ENCODE measurements at places on chromosomes 1 and 21.

- no peak for DNase-seq
Measured at GRCh38 chr21:16216288-16216962, 486.6 kb downstream of the USP25 start.

GRCh38 chr1:2274929-2275475 is 46.9 kb downstream of the SKI start:
- DNase-seq = no peak

DNA sequence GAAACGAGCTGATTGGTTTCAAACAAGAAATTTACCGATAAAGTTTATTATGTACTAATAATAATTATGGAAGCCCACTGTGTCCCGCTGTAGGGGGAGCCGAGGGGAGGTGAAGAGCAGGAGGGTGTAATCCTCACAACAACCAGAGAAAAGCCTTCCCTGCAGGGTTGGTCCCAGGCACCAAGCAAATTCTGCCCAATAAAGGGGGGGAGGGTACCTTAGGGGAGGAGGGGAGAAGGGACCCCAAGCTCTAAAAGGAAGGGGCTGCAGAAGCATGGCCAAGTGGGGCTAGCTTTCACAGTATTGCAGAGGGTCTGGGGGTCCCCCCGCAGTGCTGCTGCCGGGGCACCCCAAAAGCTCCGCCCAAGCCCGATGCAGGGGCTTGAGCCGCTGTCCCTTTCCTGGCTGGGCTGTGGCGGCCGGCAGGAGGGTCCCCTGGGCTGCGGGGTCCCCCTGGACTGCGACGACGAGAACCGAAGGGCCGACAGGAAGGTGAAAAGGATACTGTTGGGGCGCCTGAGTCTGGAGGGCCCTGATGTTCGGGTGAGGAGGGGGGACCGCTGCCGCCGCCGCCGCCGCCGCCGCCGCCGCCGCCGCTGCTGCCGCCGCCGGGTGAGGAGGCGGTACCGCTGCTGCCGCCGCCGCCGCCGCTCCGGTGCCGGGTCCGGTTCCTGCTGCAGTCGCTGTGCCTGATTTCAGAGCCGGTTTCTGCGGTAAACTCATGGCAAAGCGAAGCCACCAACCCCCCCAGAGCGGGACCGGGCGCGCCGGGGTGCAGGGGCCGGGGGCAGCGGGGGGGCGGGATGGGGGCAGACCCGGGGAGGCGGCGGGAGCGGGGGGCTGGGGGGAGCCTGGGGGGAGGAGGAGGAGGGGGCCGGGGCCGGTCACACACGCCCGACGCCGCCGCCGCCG is 771 bp downstream of the EIF4G3 start:
- DNase-seq = peak; percentile 69

- peak; percentile 75 for DNase-seq
Measured at GRCh38 chr1:33030575-33030974, 6.1 kb downstream of the AK2 start.

GRCh38 chr1:19344831-19345230 is 32.7 kb downstream of the SLC66A1 start:
- DNase-seq = no peak

DNA sequence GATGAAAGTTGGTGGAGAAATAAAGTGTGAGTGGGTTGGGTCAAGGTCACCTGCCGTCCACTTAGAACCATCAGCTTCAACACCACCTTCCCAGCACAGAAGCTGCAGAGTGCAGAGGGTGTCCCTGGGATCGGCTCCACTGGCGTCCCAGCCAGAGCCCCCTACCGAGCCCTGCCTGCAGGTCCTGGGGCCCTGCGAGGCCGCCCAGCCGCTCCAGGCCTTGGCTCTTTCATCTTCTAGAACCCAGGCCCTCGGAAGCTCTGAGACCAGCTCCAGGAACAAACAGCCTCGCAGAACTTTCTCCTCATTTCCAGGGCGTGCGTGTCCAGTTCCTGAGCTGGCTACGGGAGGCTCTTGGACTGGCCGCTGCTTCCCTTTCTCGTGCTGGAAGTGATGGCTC is 166.0 kb downstream of the PRDM16 start:
- DNase-seq = no peak

GRCh38 chr1:53303243-53303642 is 24.6 kb downstream of the LRP8 start:
- DNase-seq = no peak

DNA sequence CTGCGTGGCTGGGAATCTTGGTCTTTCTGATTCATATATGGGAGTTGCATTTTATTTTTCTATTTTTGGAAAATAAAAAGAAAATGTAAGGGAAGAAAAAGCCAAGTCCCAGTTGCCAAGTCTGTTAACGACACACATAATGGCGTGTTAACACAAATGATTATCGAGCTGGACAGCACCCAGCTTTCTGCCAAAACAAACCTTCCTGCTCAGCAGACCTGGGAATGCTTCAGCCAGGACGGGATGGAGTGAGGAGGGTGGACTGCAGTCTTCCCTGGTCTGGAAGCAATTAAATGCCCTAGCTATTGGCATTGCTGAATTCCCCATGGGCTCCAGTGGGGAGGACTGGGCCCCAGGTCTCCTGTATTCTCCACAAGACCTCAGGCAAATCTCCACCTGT is 184.2 kb upstream of the USP24 start:
- no peak for DNase-seq

GRCh38 chr1:118878661-118879060 is 109.5 kb downstream of the TBX15 start:
- no peak for DNase-seq

GRCh38 chr1:107590087-107590486 is 374.9 kb downstream of the VAV3 start:
- DNase-seq = no peak

- no peak for DNase-seq
Measured at GRCh38 chr1:18012686-18013085, 94.9 kb upstream of the IGSF21 start.

GRCh38 chr1:200959411-200959921 is 64.0 kb downstream of the KIF21B start:
- no peak for DNase-seq

DNA sequence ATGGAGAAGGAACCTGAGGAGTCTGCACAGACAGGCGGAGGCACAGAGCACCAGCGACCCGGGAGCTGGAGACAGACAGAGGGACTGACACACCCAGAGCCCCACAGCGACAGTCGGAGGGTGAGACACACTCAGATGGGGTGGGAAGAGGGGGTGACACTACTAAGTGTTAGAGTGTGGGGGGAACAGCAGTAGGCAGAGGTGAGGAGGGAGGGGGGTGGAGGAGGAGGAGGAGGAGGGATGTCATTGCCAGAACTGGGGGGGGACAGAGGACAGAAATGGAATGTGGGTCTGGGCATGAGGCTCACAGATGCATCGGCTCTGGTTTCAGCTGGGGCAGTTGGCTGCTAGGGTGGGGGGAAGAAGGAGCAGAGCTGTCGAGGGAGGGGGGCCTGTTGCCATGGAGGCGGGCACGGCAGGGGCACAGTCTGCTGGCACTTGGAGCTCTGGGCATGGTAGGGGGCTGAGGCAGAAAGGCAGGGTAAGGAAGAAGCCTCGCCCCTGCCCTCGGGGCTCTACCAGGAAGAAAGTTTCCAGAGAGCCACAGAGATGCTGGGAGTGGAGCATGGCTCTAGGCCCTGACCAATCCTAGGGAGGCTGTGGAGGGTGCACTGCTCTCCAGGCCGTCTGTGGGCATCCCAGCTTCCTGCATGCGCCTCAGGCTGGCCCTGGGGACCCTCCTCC is 37.3 kb downstream of the AHDC1 start:
- DNase-seq = peak; percentile 71

DNA sequence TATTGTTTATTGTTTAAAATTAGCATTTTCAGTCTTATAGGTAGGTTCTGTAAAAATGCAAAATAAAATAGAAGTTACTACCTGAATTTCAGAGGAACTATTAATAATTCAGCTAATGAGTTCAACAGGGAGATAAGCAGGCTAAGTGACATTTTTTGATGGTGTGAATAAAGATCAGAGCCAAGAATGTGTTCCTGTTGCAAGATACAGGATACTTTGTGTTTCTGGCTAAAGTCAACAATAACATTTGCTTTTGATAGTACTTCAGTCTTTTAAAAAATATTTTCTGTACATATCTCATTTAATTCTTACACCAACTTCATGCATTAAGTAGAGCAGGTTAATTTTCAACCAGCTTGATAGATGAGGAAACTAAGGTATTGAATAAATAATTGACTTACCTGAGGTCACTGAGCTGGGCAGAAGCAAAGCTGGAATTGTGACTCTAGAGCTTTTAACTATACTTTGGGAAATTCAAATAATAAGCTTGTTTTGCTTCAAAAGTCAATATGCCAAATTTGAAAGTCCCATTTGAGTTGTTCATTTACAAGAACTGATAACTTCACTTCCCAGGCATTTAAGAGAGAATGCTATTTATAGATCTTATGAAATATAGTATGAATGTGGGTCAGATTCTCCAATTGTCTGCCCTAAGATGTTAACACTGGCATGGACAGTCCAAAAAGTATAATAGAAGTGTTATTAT is 6.0 kb downstream of the GORAB start:
- DNase-seq = no peak

GRCh38 chr1:198934901-198935305 is 296.1 kb downstream of the PTPRC start:
- DNase-seq = no peak

DNA sequence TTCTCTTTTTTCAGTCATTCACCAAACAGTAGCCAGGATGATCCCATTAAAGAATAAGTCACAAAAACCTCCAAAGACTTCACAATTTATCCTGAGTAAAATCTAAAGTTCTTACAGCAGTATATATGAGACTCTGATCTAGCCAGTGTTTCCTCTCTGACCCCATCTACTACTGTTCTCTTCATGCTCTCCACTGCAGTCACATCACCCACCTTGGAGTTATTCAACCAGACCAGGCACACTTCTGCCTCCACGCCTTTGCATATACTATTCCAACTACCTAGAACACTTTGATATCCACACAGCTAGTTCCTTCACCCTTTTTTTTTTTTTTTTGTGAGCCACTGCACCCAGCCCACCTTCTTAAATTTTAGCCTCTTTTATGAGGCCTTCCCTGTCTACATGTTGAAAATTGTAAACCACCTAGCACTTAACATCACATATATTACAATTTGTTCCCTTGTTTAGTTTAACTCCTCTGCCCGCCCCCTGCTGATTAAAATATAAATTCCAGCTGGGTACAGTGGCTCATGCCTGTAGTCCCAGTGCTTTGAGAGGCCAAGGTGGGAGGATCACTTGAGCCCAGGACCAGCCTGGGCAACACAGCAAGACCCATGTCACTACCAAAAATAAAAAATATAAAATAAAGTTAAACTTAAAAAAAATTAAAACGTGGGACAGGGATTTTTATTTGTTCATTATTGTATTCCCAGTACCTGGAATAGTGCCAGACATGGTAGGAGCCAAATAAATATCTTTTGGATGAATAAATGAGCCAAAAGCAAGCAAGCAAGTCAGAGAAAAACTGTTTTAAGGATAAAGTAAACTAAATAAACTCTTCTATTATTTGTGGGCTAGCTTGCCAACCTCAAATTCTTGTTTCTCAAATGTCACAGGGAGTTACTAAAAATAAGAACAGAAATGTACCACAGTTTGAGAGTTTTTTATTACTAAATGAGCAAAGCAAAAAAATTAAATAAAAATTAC is 35.2 kb upstream of the MUTYH start:
- no peak for DNase-seq

DNA sequence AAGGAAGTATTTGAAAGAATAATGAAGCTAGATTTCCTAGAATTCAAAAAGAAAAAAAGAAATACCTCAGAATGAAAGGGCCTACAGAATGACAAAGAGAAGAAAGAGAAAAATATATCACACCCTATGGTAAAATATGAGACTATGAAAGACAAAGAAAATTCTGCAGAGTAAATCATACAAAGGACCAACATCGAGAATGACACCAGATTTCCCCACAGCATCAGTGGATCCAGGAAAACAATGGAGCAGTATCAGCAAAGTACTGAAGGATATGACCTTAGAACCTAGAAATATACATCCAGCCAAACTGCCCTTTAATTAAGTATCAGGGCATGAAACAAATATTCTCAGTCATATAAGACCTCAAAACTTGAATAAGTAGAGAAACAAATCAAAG is 21.2 kb upstream of the IFNAR2 start:
- no peak for DNase-seq

GRCh38 chr1:82466891-82467290 is 666.2 kb downstream of the ADGRL2 start:
- DNase-seq = no peak

DNA sequence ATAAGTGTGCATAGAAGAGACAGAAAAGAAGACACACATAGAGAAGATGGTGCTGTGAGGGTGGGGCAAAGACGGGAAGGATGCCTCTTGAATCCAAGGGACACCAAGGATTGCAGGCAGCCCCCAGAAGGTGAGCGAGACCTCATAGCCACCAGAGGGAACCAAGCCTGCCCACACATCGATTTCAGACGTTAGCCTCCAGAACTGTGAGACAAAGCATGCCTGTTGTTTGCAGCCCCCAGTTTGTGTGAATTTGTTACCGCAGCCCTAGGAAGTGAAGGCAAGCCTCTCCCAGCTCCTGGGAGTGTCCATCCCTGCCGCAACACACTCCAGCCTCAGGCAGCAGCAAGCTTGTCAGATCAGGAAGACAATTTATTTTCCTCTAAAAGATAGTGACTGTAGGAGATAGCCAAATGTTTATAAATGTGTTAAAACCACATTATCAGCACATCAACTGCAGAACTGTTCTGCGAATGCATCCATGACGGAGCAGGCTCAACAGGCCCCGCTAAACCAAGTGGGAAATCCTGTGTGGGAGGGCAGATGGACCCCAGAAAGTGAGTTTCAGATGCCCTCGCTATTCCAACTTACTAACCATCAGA is 543.3 kb downstream of the MATN1 start:
- no peak for DNase-seq

DNA sequence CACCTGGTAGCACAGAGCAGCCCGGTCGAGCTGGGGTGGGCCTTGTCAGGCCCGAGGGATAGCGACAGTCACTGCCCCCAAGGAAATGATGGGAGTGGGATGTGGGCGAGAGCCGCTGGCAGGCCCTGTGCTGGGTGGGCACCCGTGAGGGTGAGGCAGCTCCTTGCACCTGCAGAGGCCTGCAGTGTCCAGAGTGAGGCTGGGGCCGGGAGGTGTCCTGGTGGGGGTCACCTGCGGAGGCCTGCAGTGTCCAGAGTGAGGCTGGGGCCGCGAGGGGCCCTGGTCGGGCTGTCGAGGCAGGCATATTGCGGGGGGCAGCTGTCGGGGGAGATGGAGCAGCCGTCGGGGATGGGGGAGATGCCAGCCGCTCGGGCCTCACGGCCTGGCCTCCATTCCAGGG is 49.5 kb downstream of the SLC19A1 start:
- no peak for DNase-seq

- no peak for DNase-seq
Measured at GRCh38 chr1:74468982-74469603, 43.3 kb downstream of the LRRC53 start.

All from sigmoid colon (tissue), 7 donors.